ENCODE measurements at places on chromosomes 6 and 20. TPM values are rescaled to one million over a fixed set of nuclear protein-coding genes. Genes with fewer than 3 reads are reported as not detected.

PRDM13 gene
- not detected for total RNA-seq

TBXT gene
- total RNA-seq, result not detected

CD2AP gene
- total RNA-seq, result 41.3 TPM

DNA sequence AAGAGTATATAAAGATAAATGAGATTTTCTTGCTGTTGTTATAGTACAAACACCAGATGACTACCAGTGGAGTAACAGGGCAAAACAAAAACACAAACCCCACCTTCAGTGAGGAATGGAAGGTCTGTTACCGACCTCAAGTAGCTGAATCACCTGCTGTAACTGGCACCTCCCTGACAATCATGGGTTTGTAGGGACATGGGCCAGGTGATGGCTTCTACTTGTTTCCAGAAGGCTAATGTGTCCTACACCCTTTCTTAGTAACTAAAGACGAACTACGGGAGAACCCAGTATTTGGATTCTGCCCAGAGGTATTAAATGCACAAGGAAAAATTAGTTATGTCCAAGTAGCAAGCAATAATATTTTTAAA lies 26.8 kb downstream of the SNX5 start:
- no peak for DNase-seq
- H3K36me3 ChIP-seq, result peaks cover 61% of the 10 kb centered on the region
- peaks cover 9% of the 10 kb centered on the region for H3K4me1 ChIP-seq

OLIG3 gene
- not detected for total RNA-seq

GRCh38 chr6:33171016-33171879 lies 21.0 kb downstream of the COL11A2 start:
- peaks cover 4% of the 10 kb centered on the region for H3K4me1 ChIP-seq
- H3K4me3 ChIP-seq, result no peak overlapping the region

SLC17A2 gene
- total RNA-seq, result not detected
